NCI-H2081 treated with DMSO at 0.1 percent for 48 hours (cell line): ENCODE measurements at places on chromosomes 13 and 19.

GRCh38 chr13:51729866-51730553, 74.0 kb downstream of the DHRS12 start:
- no peak for DNase-seq

DNA sequence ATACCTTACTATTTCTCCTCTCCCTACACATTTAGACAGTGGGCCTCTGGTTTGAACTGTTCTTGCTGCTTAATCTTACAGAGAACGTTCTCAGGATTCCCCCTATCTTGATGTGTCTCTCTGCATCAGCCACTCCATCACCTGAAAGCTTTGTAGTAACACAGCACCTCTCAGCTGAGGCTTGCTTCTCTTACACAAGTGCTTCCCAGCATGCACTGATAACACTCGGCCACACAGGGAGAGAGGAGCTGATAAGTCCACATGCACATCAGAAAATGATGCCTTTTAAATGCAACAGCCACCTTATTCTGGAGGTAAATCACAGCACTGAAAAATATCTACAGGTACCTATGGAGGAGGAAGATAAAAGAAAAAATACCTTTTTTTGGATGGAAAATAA, 192.2 kb upstream of the TSHZ3 start:
- no peak for DNase-seq

- DNase-seq, result no peak
These were observed 442 bp downstream of the REXO1 start for GRCh38 chr19:1847684-1848398.

DNA sequence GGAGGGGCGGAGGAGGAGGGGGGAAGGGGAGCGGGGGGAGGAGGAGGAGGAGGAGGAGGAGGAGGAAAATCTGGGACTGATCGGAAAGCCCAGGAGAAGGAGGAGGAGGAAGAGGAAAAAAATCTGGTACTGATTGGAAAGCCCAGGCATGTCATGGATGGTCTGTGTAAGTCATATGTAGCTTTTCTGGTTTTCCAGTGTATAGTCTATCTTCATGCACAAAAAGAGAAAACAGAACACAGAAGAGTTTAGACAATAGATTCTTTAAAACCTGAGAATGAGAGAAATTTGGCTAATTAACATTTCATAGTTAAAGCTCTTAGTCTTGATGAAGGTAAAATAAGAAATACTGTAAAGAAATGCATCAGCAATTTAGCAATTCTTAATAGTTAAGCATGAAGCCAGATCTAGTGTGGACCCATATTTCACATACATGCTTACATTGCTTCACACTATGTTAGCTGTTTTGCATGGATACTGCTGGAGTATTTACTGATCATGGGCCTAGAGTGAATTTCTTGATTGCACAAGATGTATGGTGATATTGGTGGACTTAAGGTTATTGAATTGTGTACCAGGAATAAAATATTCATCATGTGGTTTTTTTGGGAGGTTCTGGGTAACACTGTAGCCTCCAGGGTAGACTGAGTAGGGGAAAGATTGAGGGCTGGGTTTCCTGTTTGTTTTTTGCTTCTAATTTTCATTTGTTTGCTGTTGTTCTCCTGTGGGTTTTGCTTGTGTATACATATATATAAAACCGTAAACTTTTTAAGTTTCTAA, 41.4 kb downstream of the SUCLA2 start:
- DNase-seq, result no peak

DNA sequence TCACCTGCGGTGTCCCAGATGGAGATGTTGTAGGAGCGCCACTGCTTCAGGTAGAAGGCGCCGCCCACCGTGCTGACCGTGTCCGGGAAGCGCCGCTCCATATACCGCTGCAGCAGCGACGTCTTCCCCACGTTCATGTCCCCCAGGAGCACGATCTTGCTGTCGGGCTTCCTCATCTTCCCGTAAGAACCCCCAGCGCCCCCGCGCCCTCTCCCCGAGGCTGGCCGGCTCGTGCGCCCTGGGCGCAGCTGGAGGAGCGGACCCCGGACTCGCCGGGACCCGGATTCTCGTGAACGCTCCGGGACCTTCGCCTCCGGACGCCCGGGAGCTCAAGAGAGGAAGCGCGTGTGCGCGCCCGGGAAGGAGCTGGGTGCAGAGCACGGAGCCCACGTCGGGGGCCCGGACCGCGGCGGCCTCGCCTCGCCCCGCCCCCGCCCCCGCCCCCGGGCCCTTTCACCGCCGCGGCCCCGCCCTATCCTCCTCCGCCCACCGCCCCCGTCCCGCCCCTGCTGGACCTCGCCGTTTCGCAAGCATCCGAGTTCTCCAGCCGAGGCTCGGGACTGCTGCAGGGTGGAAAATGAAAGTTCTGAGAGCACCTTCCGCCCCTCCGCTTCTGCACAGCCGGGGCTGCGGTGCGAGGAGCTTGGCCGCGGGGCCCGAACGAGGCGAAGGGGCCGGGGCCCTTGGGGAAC, at the start of gene RAB20:
TSS of gene RAB20 (minus strand) at position 379 of the 692 bp plus-strand sequence. CDS start at position 176, 203 bp downstream.
- DNase-seq, result no peak
